ENCODE measurements at places on chromosomes 1 and 21.

- no peak for DNase-seq
These were observed 23.8 kb downstream of the EPHA10 start for GRCh38 chr1:37741130-37741529.

DNA sequence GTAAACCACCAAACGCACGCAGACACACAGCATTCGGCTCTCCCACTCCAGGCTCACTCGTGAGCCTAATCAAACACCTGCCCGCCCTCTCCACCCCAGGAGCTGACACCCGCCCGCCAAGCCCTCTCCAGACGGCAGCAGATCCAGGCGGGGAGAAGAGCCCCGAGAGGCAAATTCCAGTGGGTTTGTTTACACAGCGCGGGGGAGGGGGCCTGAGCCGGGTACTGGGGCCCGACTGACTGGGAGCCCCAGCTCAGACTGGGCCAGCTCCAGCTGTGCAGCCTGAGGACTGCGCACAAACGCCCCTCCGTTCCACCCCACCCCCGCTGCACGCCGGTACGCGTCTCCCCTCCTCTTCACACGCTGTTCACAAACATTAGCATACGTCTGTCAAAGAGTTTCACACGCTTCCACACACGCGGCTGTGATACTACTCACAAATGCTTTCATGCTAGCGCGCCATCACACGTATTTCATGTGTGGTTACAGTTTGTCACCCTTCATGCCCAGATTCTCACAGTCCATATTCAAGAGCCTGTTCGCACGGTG is 1.0 kb upstream of the EFNA1 start:
- peak; percentile 15 for DNase-seq

GRCh38 chr1:12594966-12595756 is 22.8 kb downstream of the DHRS3 start:
- no peak for DNase-seq

DNA sequence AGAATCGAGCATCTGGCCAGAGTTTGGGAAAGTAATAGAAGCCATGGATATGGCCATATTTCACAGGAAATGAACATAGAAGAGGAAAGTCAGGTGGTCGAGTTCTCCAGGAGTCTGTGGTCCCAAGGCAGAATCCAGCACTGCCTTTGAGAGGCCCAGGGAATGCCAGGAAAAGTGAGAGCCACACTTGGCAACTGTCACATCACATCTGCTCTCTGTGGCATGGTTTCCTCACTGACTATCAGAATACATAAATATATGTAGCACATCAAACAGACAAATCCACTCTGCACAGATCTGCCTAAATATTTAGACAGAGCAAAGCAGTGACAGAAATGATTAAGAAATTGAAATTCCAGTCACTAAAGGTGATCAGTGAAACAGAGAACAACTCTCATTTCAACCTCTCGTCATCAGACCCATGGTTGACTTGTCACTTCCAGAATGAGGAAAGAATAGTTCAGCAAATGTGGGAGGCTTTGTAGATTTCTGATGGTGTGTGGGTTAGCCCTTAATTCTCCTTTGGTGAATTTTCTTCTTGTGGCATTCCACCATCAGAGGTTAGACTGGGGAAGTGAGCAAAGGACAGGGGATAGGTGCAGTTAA is 58.8 kb upstream of the MAN1A2 start:
- no peak for DNase-seq

DNA sequence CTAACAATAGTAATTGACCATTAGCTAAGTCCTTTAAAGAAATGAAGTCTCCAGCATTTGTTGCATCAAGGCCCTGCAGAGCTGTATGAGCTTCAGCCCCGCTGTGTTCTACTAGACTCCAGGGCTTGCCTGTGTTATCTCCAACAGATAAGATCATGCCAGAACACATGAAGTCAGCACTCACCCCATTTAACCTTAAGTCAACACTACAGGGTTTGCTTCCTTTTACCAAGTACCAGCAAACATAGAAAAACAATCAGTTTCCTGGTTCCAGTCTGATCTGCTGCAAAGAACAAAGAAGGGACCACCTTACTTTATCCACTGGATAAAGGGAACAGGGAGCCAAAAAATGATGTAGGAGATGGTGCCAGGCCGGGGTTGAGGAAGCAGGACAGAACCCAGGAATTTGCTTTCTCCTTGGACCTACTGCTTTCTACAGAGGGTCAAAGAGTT is 41.3 kb upstream of the ENAH start:
- no peak for DNase-seq

- DNase-seq, result no peak
These were observed 11.7 kb downstream of the PPIH start for GRCh38 chr1:42669936-42670335.

GRCh38 chr1:221487781-221488524 is 253.9 kb downstream of the DUSP10 start:
- DNase-seq, result no peak

DNA sequence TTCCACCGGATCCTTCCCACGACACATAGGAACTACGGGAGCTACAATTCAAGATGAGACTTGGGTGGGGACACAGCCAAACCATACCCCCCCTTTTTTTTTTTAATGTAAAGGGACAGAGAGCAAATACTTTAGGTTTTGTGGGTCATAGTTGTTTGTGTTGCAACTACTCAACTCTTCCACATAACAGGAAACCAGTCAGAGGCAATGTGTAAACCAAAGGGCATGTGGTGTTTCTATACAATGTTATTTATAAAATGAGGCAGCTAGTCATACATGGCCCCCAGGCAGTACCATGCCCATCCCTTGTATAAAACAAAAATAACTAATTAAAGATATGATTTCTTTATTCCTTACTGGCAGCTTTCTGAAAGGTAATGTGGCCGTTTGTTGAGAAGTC is 845.4 kb upstream of the ADAMTS5 start:
- no peak for DNase-seq

DNA sequence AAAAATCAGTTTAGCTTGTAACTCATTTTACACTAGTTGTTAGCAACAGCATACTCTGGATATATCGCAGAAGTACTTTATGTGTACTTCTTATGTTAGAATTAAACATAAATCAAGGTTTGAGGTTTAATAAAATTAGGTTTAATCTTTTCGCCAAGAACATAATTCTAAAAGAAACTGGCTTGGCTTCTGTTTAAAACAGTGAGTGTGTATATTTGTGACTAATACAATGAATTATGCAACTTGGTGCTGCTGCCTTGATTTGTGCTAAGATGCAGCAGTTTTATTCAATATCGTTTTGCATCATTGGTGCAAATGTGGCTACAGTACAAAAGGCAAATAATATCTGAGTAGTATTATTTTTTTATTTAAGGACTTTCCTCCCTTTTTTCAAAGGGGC is 44.8 kb downstream of the USP25 start:
- DNase-seq, result no peak

- DNase-seq, result no peak
These were observed 38.0 kb downstream of the FOXO6 start for GRCh38 chr1:41399145-41399795.

DNA sequence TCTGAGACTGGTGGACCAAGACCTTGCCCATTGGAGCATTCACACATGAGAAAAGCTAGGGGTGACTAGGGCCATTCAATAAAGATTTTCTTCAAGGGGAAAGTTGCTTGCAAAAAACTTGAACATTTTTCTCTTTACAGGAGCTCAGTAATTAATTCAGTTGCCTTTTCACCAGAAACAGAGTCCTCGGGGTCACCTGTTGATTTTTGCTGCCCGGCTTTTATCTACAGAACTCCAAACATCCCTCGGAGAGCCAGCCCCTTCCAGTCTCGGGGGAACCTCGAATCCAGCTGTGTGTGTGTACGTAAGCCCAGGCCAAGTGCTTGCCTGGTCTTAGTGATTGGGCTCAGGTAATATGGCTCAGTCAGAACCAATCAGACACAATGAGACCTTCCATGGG is 47.5 kb downstream of the PCNX2 start:
- DNase-seq, result no peak

GRCh38 chr1:67605209-67605780 is 79.7 kb upstream of the GADD45A start:
- no peak for DNase-seq

All from stimulated activated CD8-positive, alpha-beta memory T cell treated with anti-CD3 and anti-CD28 coated beads, Interleukin-2, amount 100 ng/mL, for 48 hours (primary cell).